ENCODE measurements at places on chromosomes 6 and 20.

- no peak for DNase-seq
Observed at GRCh38 chr20:58617158-58617557, 33.9 kb upstream of the STX16 start.

DNA sequence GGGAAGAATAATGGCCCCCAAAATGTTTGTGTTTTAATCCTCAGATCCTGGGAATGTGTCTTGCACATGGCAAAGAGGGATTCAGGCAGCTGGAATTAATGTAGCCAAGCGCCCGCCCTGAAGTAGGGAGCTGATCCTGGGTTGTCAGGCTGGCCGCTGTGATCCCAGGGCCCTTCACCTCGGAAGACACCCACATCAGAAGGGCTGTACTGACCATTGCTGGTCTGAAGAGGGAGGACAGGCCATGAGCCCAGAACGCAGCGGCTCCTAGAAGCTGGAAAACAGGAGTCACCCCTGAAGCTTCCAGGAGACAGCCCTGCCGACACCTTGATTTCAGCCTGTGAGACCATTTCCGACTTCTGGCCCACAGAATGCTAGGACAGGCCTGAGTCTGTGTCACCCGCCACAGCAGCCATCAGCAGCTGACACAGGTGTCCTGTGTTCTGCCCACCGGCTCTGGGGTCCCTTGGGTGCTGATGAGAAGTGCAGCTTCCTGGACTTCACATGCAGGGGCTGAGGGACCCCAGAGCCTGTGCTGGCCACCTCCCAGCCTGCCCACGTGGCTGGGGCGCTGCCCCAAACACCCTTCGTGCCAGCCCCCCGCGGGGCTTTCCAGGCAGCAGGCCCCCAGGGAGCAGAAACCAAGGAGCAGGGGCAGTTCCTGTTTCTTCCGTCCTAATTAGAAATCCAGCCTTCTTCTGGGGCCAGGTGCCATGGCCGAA, 86.3 kb downstream of the ERMARD start:
- DNase-seq = no peak

DNA sequence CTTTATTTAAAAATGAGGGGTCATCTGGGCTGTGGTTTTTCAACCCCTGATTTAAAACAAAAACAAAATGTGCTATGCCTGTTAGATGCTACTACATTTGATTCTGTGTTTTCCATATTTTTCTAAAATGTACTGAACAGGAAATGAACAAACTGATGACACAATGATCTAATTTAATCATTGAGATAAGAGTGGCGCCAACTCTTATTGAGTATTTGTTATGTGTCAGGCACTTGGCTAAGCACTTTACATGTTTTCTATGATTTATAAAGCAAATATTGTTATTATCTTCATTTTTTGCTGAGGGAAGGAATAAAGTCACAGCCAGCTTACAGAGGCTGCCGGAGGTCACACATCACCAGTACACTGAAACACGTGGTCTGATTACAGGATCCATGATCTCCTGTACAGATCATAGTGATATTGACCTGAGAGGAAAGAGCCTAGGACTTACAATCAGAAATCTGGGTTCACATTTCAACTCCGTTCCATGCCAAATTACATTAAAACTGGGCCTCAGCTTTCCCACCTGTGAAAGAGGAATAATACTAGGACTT, 166.7 kb downstream of the ESR1 start:
- no peak for DNase-seq

DNA sequence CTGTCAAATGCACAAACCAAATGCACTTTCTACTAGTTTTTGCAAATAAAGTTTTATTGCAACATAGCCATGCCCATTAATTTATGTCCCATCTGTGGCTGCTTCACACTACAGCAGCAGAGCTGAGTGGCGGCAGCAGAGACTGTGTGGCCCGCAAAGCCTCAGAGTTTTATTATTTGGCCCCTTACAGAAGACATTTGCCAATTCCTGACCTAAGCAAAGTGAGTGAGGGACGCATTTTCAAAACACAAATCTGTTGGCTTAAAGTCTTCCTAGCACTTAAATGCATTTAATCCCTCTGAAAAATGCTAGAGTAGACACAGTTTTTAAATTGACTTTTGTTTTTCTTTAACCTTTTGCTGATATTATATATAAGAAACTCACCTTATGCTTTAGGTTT, 126.4 kb downstream of the PHACTR3 start:
- no peak for DNase-seq

GRCh38 chr6:6508643-6509042, 79.9 kb upstream of the LY86 start:
- no peak for DNase-seq

DNA sequence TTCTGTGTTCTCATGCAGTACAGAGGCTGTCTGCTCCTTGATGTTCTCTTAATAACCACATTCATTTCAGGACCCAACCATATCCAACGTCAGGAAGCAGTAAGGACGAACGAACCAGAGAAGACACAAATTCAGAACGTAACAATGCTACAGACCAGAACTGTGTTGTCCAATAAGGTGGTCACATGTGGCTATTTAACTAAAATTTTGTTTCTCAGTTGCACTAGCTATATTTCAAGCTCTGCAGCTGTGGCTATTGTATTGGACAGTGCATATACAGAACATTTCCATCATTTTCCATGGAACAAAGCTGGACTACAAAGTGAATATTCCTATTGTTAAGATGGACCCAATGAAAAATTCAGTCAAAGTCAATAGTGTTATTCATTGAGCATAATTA, 27.0 kb downstream of the MAP7 start:
- DNase-seq = no peak

DNA sequence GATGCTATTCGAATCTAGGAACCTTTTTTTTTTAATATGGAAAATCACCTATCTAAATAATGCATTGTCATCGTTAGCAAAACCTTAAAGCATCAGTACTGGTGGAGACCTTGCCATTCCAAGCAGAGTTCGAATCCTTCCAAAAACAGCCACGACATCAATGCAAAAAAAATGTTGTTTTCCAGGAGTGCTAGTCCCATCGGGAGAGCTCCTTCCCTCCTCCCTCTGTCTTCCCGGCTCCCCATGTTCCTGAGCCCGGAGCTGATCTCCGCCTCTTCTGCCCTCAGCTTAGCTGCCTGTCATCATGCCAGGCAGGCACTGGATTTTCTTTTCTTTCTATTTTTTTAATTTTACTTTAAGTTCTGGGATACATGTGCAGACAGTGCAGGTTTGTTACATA, 153.6 kb upstream of the QKI start:
- no peak for DNase-seq

- no peak for DNase-seq
Observed at GRCh38 chr20:33310327-33310899, 27.4 kb downstream of the BPIFB1 start.

GRCh38 chr20:14706555-14706954, 369.1 kb upstream of the FLRT3 start:
- DNase-seq = no peak

GRCh38 chr20:47382746-47383415, 26.4 kb upstream of the ZMYND8 start:
- no peak for DNase-seq

GRCh38 chr6:27972750-27973149, 15.7 kb downstream of the OR2B6 start:
- DNase-seq = no peak

DNA sequence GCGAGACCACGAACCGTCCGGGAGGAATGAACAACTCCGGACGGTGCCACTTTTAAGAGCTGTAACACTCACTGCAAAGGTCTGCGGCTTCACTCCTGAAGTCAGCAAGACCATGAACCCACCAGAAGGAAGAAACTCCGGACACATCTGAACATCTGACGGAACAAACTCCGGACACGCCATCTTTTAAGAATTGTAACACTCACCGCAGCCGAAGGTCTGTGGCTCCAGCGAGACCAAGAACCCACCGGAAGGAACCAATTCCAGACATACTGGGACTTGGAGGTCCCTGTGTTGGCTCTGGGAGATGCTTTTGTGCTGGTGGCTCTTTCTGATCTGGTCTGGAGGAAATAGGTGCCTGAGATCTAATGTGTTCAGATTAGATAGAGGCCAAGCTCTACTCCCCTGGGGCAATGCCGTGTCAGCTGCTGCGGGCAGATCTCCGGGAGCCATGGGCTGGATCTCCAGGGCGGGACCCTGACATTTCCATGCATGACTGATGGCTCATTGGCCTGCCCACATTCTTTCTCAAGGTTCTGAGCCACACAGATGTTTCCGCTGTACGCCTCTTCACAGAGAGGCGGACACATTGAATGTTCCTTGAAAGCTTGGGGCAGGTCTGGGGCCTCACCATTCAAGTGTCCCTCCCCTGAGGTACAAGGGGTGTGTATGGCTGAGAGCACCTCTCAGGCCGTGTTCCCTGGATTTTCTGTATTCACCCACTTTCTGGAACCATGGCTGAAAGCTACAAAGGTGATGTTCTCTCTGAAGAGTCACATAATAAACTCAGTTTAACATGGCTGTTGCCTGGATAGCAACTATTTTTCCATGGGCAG, 29.3 kb downstream of the GMPR start:
- DNase-seq = no peak

GRCh38 chr20:3711484-3711941, 887 bp downstream of the SIGLEC1 start:
- no peak for DNase-seq

DNA sequence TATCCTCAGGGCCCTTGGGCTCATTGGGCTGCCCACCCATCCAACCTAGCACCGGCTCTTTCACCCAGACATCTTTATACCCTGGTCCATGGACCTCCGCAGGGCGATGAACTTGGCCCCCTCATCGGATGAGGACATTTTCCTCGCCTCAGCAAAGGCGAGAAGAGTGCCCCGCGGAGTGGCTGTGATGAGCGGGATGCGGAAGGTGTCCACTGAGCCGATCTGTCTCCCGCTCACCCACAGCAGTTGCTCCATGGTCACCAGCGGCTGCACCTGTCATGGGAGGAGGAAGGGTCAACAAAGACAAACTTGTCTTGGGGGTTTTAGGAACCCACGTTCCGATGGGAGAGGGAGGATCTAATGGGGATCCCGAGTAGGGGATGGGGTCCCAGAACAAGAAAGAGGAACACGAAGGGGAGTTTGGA, 690 bp downstream of the NEU1 start:
- DNase-seq = no peak

GRCh38 chr6:106519460-106520394, 109.6 kb downstream of the RTN4IP1 start:
- no peak for DNase-seq

DNA sequence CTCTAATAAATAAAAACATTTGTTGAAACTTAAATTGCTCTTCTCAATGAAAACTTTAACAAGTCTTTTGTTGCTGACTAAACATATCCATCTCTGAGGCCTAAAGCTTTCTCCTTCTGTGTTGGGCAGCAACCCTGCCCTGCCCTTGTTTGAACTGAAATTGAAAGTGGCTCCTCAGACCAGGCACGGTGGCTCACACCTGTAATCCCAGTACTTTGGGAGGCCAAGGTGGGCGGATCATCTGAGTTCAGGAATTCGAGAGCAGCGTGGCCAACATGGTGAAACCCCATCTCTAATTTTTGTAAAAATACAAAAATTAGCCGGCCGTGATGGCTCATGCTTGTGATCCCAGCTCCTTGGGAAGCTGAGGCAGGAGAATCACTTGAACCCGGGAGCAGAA, 29.2 kb upstream of the GNRH2 start:
- no peak for DNase-seq

DNA sequence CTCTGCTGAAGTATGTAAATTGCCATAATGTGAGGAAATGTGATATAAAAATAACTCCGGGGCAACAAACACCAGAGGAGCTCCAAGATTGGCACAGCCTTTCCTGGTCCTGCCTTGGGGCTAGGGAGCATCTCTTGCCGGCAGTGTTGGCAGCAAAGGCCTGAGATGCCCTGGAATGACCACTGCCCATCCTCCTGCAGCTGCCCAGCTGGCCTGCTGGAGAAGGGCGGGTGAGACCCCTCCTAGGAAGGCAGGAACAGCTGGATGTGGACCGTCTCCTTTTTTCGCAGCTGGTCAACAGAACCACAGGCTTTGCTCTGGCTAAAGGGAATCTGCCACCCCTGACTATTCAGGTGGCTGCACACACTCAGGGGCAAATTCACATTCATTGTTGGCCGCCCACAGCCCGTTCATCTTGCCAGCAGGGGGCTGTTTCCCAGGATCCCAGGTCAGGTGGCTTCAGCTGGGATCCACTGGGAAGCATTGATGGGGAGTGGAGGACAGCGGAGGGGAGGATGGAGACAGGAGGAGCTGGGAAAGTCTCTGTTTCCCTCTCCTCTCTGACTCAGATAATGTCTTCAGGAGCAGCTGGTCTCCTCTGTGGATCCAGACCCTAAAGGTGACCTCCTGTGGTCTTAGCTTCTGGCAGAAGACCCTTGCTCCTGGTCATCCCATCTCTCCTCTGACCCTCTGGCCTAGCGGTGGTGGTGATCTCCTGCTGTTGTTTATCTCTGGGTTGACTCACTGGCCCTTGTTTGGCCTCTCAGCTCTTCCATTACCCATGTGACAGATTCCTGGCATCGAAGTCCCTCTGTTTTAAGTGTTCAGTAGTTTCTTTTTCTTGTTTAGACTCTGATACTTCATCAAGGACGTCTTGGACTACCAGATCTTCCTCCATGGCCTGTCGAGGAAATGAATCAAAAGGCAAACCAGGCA, 336.7 kb downstream of the DHX35 start:
- DNase-seq = no peak

DNA sequence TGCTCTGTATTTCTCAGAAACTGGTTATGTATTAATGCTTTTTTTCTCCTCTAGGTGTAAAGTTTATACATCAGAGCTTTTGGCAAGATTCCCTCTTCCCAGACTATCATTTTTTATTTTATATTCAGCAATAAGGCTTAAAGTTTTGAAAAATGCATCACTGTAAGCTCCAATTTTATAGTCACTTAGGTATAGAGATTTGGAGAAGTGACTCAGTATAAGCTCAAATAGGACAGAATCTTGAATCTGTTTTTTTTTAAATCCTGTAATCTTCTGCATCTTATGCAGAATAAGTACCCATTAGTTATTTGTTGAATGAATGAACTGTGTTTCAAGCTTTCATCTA, 1.0 kb downstream of the NCOA7 start:
- no peak for DNase-seq

- no peak for DNase-seq
Observed at GRCh38 chr20:39825524-39825923, 863.4 kb downstream of the DHX35 start.

- DNase-seq = no peak
Observed at GRCh38 chr6:88611721-88612120, 351.7 kb downstream of the RNGTT start.

- no peak for DNase-seq
Observed at GRCh38 chr6:5378331-5378730, 117.0 kb downstream of the FARS2 start.

- DNase-seq = no peak
Observed at GRCh38 chr20:47311967-47312681, 44.4 kb downstream of the ZMYND8 start.

DNA sequence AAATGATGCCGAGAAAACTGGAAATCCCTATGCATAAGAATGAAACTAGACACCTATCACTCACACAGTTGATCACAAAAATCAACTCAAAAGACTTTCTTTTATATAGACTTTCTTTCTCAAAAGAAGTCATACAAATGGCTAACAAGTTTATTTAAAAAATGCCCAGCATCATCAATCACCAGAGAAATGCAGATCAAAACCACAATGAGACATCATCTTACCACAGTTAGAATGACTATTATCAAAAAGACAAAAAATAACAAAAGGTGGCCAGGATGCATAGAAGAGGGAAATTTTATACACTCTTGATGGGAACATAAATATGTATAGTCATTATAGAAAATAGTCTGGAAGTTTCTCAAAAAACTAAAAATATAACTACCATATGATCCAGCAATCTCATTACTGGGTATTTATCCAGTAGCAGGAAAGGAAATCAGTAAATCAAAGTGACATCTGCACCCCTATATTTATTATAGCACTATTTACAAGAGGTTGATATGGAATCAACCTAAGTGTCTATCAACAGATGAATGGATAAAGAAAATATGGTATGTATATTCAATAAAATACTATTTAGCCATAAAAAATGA, 3.4 kb upstream of the RNF217 start:
- DNase-seq = no peak

Measured in HEK293T (cell line).